ENCODE measurements at places on chromosomes 5 and 9.

DNA sequence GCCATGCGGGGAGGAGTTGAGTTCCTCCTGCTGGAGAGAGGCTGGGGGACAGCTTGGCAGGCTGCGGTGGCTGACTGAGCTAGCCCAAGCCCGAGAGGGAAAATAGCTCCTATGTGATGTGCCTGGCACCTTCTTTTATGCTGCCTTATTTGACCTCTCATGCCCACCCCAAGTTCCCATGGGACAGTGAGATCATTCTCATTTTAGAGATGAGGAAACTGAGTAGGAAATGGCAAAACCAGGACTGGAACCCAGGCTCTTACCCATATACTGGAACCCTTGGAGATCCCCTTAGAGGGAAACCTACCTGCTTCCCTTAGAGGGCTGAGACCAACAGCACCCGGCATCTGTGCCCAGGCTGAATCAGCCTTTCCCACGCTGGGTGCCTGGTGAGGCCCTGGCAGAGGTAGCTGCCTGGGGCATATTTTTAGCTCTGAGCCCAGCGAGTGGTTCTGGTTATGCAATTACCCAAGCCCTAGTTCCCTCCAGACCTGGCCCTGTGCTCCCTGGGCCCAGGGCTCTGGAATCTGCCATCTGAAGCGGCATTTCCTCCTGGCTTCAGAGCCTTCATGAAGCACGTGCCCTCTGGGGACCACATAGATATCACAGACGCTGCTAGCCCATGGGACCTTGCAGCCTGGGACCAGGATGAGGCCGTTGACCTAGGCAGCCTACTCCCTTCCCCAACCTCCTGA, 23.6 kb downstream of the COL27A1 start:
- DNase-seq, result no peak

DNA sequence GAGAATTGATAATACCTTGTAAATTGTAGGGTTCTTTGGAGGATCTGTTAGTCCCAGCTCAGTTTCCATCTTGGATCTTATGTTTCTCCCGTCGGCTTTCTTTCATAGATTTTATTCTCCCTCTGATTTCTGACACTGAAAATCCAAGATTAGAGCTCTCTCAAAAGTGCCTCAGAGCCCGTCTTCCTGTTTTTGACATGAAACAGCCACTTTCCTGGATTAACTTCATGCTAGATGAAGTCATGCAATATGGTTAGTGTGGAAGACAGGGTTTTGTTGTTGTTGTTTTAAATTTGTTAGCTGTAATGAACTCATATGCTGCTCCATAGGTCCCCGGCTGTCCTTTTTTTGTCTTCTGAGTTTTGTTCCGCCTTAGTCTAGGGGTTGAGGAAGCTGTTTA, 51.6 kb upstream of the ZFR start:
- DNase-seq, result no peak

DNA sequence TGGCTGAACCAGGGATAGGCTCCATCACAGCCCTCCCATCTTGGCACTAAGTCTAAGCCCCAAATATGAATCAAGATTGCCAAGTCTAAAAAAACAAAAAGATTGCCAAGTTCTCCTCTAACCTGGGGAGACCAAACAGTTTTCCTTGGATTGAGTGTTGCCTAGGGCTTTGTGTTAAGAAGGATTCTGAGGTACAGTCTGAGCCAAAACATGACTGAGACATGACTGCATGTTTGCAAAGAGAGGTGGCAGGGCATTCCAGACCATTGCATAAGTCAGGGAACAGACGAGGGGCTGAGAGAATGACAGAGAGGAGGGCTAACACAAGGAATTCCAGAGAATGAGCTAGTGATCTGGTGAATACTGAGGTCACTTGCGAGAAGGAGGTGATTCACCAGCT, 11.4 kb downstream of the LAMC3 start:
- DNase-seq, result no peak

GRCh38 chr9:5518937-5519319, 8.6 kb downstream of the PDCD1LG2 start:
- no peak for DNase-seq

GRCh38 chr5:2524620-2525019, 226.9 kb downstream of the IRX2 start:
- no peak for DNase-seq

DNA sequence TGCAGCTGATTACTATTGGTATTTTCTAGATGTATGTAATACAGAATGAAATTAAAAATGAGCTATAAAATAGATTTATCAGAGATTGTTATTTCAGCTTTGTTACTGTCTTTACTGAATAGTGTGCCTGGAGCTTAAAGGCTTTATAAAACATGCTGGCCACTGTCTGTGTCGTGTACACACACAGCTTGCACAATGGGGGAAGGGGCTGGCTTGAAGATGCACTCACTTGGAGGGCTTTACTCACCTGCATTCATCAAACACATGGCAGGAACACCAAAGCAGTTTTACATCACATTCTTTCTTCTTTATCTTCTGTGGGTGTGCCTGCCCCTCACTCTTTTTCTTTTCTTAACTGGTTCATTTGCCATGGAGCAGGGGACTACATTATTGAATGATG, 60.9 kb downstream of the TLE4 start:
- no peak for DNase-seq

- DNase-seq, result no peak
These were observed 184.9 kb upstream of the OR13F1 start for GRCh38 chr9:104319198-104319597.

DNA sequence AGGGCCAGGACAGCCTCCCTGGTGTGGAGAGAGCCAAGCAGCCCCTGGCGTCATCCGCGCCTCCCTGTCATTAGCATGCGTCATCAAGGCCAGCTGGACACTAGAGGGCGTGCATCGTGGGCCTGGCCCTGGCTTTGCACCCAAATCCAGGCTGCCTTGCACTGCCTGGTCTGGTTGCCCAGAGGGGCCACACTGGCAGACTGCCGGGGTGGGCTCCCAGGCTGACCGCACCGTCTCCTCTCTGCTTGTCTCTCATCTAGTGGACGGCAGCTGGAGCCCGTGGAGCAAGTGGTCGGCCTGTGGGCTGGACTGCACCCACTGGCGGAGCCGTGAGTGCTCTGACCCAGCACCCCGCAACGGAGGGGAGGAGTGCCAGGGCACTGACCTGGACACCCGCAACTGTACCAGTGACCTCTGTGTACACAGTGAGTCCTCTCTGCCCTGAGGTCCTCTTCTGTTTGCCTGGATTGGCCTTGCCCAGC, 29.0 kb downstream of the HK3 start:
- no peak for DNase-seq

GRCh38 chr5:168978015-168978414, 322.9 kb downstream of the SLIT3 start:
- DNase-seq, result no peak

DNA sequence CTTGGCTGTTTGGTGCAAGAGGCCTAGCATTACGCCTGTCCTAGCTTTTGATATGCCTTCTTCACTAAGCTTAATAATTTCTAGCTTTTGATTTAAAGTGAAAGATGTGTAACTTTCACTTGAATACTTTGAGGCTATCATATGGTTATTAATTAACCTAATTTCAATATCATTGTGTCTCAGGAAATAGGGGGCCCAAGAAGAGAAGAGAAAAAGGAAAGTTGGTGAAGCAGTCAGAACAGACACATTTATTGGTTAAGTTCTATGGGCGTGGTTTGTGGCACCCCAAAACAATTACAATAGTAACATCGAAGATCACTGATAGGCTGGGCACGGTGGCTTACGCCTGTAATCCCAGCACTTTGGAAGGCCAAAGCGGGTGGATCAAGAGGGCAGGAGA, 40.9 kb upstream of the F2RL2 start:
- DNase-seq, result no peak

- DNase-seq, result no peak
These were observed 409.7 kb downstream of the ADGRV1 start for GRCh38 chr5:90968319-90968718.

GRCh38 chr5:158465086-158465972, 606.4 kb upstream of the CLINT1 start:
- no peak for DNase-seq

GRCh38 chr5:8522646-8523045, 653.7 kb downstream of the MTRR start:
- DNase-seq, result no peak

- DNase-seq, result no peak
These were observed 424.0 kb downstream of the SH3GL2 start for GRCh38 chr9:18002718-18003438.

- DNase-seq, result peak; percentile 35
These were observed 147.8 kb downstream of the TMEM38B start for GRCh38 chr9:105842023-105842644.

DNA sequence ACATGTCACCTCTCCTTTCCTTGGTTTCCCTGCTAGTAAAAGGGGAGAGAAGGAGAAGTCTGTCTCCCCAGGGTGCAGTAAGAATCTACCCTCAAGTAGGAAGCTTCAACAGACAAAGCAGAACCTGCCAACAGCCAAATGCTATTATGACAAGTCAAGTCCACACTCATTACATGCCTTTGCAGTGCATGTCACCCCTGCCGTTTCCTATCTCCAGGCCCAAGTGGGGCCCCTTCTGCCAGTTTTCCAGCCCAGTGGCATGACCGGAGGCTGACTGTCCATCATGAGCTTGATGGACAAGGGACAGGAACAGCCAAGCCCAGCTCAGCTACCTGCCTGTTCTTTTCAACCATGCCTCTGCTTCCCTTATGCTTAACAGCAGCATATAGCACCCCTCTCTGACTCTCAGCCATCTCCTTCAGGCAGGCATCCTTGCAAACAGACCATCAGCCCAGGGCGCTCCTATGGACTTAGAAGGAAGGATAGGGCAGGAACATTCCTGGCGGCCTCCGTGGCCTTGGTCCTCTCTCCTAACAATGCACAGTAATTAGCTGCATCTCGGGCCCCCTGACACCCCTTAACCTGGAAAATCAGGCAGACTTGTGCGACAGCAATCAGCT, 107.2 kb upstream of the RAD23B start:
- no peak for DNase-seq

DNA sequence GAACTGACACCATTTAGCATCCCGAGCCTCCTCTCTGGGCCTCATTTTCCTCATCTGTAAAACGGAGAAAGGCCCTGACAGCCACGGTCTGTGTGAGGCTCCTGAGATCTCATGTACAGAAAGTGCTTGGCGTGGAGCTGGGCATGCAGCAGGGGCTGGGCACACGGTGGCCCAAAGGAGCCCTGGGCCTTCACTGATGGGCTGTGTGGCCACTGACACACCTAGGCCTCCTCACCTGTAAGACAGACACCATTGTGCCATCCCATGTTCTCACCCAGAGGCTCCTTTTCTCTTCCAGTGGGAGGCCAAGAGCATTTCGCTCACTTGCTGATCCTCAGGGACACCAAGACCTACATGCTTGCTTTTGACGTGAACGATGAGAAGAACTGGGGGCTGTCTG, 1.6 kb downstream of the ORM1 start:
- DNase-seq, result no peak

DNA sequence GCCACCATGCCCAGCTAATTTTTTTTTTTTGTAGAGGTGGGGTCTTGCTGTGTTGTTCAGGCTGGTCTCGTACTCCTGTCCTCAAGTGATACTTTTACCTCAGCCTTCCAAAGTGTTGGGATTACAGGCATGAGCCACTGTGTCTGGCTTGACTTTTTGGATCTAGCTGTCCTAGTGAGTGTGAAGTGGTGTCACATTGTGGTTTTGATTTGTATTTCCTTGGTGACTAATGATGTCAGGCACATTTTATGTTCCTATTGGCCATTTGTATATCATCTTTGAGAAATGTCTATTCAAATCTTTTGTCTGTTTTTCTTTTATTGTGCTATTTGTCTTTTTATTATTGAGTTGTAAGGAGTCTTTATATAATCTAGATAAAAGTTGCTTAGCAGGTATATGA, 53.5 kb upstream of the MCCC2 start:
- DNase-seq, result no peak

DNA sequence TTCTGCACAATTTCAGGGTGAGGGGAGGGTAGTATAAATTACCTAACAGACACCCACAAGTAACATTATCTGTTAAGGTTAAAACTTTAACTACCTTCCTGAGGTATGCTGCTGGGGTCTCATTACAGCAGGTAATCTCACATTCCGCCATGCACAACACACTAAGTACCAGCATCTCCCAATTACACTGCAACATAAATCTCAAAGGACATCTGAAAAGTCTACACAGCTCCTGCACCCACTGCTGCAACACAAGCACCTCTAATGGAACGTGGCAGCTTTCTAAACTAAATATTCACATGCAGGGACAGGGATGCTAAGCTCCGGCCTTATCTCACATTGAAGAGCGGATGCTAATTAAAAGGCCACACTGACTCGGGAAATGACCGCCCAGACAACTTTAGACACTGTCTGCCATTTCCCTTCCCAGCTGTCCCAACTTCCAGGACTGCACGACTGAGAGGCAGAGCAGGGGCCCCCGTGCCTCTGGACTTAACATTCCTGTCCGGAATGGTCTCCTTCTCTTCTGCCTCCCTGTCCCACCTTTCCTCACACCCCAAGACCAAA, 45.9 kb downstream of the PSMB7 start:
- DNase-seq, result no peak
